ENCODE measurements at places on chromosomes 3 and 15. TPM values are rescaled to one million over a fixed set of nuclear protein-coding genes. Genes with fewer than 3 reads are reported as not detected.

LYZL4 gene
- total RNA-seq: not detected

NEK10 gene
- 1.4 TPM for total RNA-seq

ADAMTS7 gene
- not detected for total RNA-seq

SPPL2A gene
- 80.3 TPM for total RNA-seq

CPEB1 gene
- total RNA-seq: 0.38 TPM

BNC1 gene
- total RNA-seq: not detected

LRRC3B gene
- total RNA-seq: not detected

SLC15A2 gene
- 2.0 TPM for total RNA-seq

AQP9 gene
- total RNA-seq: 0.50 TPM
